Activated naive CD4-positive, alpha-beta T cell treated with Interleukin-2 at 50 U/mL for 16 hours (primary cell): ENCODE measurements at places on chromosomes 16 and 17.

DNA sequence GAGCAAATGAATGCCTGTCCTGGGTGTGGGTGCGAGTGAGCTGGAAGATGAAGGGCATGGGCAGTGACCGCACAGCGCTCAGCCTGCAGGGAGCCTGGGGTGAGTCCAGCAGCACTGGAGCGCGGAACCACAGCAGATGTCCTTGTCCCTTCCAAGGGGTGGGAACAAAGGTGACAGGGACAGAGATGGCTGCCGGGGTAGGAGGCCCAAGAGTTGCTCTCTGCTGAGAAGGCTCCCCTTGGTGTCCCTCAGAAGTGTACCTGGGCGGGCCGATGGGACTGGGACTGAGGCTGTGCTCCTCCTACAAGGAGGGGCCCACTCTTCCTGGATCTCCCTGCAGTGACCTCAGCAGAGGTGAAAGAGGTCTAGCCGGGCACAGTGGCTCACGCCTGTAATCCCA, 7.6 kb upstream of the PGAP6 start:
- DNase-seq: no peak

GRCh38 chr17:79420318-79421243, 190.3 kb downstream of the RBFOX3 start:
- DNase-seq: peak; percentile 50

GRCh38 chr17:65332375-65332774, 195.2 kb downstream of the RGS9 start:
- no peak for DNase-seq

- DNase-seq: peak; percentile 60
These were observed 21.0 kb downstream of the SLC7A6OS start for GRCh38 chr16:68289621-68290329.
